Purkinje cell (primary cell): ENCODE measurements at places on chromosomes 7 and 10. TPM values are rescaled to one million over a fixed set of nuclear protein-coding genes. Genes with fewer than 3 reads are reported as not detected.

Gene PSMC2
- polyA plus RNA-seq, result 253 and 306 TPM in 2 replicates

Gene RBAK
- 6.3 and 8.3 TPM in 2 replicates for polyA plus RNA-seq

Gene NAT16
- polyA plus RNA-seq, result not detected in 2 replicates

Gene CNTNAP2
- 21.3 and 33.0 TPM in 2 replicates for polyA plus RNA-seq

Gene WDR86
- not detected in 2 replicates for polyA plus RNA-seq

Gene C10orf62
- not detected in 2 replicates for polyA plus RNA-seq

Gene LEP
- polyA plus RNA-seq, result not detected in 2 replicates

Gene ABCC2
- 0.31 TPM in 1 of 2 replicates, not detected in the other for polyA plus RNA-seq

Gene ASIC3
- polyA plus RNA-seq, result 3.1 and 3.3 TPM in 2 replicates

Gene C7orf57
- polyA plus RNA-seq, result 0.41 and 0.87 TPM in 2 replicates

Gene THSD7A
- polyA plus RNA-seq, result 40.7 and 75.4 TPM in 2 replicates

Gene PLA2G12B
- polyA plus RNA-seq, result 0.28 TPM in 1 of 2 replicates, not detected in the other

Gene DPYSL4
- polyA plus RNA-seq, result 2.8 and 3.8 TPM in 2 replicates

Gene SLC12A9
- 0.47 and 2.5 TPM in 2 replicates for polyA plus RNA-seq

Gene GLUD1
- 108 and 116 TPM in 2 replicates for polyA plus RNA-seq

Gene DKK1
- polyA plus RNA-seq, result 1.2 TPM in 1 of 2 replicates, not detected in the other

Gene SLC26A5
- not detected in 2 replicates for polyA plus RNA-seq

Gene SNCG
- polyA plus RNA-seq, result 1,040 and 1,509 TPM in 2 replicates

Gene FGF8
- polyA plus RNA-seq, result not detected in 2 replicates

Gene MBL2
- polyA plus RNA-seq, result not detected in 2 replicates

Gene ZMIZ1
- 1.2 and 4.4 TPM in 2 replicates for polyA plus RNA-seq

Gene DRGX
- 0.25 and 4.2 TPM in 2 replicates for polyA plus RNA-seq

Gene ZNF398
- 2.0 and 2.2 TPM in 2 replicates for polyA plus RNA-seq

Gene CLDN4
- polyA plus RNA-seq, result not detected in 2 replicates

Gene ADCYAP1R1
- 1.1 and 1.6 TPM in 2 replicates for polyA plus RNA-seq

Gene GNAI1
- 250 and 276 TPM in 2 replicates for polyA plus RNA-seq

Gene OR2A12
- not detected in 2 replicates for polyA plus RNA-seq

Gene GHRHR
- polyA plus RNA-seq, result not detected in 2 replicates

Gene C10orf67
- polyA plus RNA-seq, result 0.27 TPM in 1 of 2 replicates, not detected in the other
